ENCODE measurements at places on chromosomes 7 and 10.

DNA sequence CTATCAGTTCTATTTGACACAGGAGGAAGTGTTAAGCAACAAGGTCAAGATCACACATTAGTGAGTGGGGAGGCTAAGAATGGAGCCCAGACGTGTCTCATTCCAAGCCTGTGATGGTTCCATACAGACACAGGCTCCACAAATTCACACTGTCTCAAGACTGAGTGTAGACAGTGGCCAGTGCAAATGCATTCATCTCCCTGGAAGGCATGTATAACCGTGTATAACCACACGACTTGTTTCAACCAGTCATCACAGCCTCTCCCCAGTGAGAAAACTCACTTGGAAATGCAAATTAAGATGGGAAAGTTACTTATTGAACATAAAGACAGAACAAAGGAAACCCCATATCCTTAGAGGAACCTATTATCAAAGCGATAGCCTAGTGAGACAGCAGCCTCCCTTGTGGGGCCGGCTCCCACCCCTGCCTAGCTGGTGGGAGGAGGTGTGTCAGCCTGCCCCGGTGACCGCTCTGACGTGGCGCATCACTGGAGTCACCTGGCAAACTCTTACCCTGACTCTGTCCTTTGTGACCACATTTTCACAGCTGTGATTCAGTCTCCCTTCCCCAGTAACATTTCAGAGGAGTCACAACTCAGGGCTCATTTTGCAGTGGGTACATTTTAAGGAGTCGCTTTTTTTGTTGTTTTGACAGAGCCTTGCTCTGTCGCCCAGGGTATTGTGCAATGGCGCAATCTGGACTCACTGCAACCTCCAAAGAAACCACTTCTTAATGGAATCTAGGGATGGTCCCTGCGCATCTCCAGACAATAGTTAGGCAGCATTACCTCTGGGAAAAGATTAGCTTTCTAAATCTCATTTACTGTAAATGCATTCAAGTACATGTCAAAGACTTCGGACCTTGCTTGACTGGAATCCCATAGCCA is 126.6 kb upstream of the PARD3 start:
- DNase-seq, result no peak

DNA sequence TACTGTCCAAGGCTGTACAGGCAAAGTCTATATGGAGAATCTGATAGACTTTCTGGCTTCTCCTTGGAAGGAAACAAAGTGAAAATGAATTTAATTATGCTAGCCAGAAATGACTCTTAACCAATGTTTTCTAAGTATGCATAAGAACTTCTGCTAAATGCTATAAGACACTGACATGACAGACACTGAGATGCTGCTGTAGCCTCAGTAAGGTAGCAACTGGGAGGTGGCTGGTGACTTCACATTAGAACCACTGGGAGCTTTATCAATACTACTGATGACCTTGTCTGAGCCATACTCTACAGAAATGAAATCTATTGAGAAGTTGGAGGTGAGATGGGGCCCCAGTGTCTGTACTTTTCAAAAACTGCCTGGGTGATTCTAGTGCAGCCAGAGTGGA is 188.6 kb downstream of the ZNF365 start:
- DNase-seq, result no peak

DNA sequence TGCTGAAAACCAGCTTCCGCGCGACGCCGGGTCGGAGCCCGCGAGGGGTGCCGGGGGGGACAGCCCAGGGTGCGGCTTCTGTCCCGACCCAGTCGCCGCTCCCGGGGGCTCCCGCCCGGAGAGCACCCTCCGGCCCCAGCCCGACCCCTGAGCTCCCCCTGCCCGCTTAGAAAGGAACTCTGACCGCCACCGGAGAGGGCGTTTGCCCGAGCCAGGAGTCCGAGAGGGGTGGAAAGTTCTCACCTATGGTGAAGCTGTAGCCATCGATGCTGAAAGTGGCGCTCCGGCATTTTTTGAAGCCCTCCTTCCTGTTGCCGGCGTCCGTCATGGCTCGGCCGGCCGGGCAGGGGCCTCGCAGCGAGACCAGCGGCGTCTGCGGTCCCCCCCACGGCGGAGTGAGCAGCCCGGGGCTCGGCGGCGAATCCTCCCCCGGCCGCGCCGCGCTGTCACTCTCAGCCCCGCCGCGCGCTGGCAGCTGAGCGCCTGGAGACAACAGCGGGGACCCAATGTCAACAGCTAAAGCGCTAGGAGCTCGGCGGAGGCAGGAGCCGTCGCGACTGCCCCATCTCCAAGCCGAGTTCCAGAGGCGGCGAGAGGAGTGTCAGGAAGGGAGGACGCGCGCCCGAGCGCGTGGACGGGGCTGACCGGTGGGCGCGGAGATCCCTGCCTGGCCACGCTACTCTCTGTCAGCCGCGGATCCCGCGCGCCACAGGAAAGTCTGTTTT is 191.6 kb downstream of the LSM5 start:
- DNase-seq, result peak; percentile 61

- DNase-seq, result no peak
These were observed 189.9 kb downstream of the PPP1R9A start for GRCh38 chr7:95097291-95097690.

DNA sequence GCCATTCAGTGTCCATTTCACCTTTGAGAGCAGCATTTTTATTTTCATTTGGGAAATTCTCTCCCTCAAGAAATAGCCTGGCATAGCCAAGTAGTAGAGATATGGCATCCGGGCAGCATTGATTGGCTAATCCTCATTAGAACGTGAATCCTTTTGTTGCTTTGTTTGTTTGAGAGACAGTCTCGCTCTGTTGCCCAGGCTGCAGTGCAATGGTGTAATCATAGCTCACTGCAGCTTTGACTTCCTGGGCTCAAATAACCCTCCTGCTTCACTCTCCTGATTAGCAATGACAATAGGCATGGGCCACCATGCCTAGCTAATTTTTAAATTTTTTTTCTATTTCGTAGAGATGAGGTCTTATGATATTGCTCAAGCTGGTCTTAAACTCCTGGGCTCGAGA is 1174.9 kb upstream of the AUTS2 start:
- DNase-seq, result no peak

GRCh38 chr10:42933448-42934340 is 143.2 kb upstream of the RET start:
- DNase-seq, result no peak

DNA sequence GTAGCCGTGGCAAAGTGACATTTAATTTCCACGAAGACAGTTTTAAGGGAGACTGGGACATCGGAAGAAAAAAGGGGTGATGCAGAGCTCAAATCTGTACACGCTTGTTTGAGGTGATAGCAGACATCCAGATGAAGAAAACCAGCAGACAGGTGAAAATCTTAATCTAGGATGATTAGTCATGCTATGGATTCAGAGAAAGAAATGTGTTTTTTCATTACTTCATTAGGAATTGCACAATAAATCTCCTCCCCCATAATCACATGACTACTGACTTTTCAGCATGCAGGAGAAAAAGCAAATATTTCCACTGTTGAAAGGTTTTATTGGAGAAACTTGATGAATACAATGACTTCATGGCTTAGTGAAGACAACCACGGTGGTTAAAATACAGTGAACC is 2.5 kb downstream of the NUDT5 start:
- no peak for DNase-seq

DNA sequence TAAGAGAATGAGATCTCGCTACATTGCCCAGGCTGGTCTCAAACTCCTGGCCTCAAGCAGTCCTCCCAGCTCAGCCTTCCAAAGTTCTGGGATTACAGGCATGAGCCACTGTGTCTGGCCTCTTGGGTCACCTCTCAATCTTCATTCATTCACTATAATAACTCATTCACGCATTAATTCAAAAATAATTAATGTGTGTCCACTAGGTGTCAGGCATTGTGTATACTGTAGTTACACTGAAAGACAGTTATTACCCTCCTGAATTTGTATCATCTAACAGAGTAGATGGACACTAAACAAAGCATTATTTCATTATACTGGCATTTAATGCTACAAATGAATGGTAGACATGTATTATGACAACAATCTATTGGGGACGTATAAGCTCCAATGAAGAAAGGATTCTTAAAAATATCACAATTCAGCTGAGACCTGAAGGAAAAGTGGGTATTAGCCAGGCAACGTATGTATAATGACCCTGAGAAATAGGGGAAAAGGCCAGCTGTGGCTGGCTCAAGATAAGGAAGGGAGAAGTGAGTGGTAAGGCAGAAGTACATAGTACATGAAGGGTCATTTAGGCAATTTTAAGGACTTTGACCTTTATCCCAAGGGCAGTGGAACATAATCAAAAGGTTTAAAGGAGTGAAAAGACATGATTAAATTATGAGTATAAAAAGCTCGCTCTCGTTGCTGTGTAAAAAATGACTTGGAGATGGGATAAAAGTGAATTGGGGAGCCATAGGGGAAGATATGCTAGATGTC is 150.7 kb downstream of the BTAF1 start:
- DNase-seq, result peak; percentile 37

- peak; percentile 55 for DNase-seq
These were observed 253.7 kb upstream of the PITRM1 start for GRCh38 chr10:3426190-3426845.

DNA sequence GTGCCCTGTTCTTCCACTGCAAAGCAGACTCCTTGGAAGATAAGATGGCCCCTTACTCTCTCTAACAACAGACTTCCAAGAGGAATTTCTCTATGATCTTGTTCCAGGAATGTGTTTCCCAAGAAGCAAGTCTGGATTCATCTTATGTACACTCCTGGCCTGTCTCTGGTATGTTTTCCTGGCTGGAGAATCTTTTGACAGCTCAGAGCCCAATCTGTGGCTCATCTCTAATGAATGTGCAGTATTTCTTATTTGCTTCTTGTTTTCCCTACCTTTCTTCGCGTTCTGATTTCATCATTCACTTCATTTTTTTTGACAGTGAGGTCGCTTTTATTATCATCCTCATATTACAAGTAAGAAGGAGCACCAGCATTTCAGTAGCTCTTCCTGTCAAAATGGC is 53.0 kb upstream of the PITRM1 start:
- no peak for DNase-seq

DNA sequence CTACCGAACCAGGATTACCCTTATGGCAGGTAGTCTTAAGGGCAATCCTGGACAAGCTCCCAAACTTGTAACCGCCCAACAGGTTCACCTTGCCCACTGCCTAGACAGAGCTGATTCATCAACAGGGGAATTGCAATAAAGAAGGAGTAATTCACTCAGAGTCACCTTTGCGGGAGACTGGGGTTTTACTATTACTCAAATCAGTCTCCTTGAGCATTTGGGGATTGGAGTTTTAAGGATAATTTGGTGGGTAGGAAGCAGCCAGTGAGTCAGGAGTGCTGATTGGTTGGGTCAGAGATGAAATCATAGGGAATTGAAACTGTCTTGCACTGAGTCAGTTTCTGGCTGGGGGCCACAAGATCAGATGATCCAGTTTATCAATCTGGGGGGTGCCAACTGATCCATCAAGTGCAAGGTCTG is 25.3 kb downstream of the HK1 start:
- no peak for DNase-seq

DNA sequence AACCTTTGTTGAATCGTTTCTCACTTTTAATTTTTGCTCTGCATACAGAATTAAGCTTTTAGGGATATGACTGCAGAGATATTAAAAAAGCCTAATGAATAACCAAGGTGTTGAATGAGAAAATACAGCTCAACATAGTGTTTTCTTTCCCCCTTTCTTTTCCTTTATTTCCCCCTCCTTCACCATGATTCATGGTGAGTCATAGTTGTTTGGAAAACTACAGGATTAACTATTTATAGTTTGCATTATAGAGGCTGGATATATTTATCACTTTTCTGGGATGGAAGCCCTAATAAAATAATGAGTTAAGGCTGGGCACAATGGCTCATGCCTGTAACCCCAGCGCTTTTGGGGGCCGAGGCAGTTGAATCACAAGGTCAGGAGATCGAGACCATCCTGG is 115.0 kb downstream of the DNAJB9 start:
- DNase-seq, result no peak

- DNase-seq, result no peak
These were observed 24.3 kb upstream of the DNAJB12 start for GRCh38 chr10:72379062-72379461.

GRCh38 chr7:113143486-113144257 is 25.3 kb upstream of the SMIM30 start:
- no peak for DNase-seq

DNA sequence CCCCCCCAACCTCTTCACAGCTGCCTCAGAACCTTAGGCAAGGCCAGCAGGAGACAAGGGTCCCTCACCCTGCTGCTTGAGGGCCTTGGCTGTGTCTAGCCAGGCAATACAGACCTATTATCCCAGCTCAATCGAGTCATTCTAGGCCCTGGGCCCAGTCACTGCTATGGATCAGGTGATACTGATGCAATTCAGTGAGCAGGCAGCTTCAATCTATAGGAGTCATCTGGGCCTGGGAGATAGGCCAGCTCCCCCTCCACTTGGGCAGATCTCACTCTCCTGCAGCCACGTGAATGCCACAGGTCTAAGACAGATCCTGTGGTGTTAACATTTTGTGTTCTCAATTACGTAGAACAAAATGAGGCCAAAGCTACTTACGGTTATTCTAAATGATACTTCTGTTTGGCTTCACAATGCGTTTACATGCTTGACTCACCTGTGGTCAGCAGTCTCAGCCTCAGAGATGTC is 68.0 kb upstream of the LRRC4 start:
- no peak for DNase-seq

GRCh38 chr10:92644921-92645320 is 44.8 kb upstream of the HHEX start:
- DNase-seq, result no peak

DNA sequence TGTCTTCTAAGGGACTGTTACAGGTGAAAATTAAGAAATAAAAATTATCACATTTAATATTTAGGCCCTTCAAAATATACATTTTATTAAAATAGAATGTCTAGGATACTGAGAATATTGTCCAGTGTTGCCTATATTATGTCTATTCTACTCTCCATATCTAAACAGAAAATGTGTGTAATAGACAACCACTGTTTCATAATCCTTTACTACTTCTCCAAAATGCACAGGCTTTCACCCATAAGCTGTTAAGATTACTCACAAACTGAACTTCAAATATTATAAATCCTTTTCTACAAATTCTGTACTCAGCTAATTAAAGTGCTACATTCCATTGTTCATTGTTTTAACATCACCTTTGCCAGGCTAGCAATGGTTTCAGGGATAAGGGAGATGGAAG is 56.7 kb upstream of the TFEC start:
- DNase-seq, result no peak

- peak; percentile 95 for DNase-seq
These were observed 2.2 kb downstream of the TRIL start for GRCh38 chr7:28955718-28956607.

- DNase-seq, result no peak
These were observed 170.1 kb upstream of the SEMA3A start for GRCh38 chr7:84364708-84365107.

- peak; percentile 93 for DNase-seq
These were observed 41.1 kb upstream of the PRKAR1B start for GRCh38 chr7:767941-768731.

- DNase-seq, result no peak
These were observed 50.1 kb downstream of the COL1A2 start for GRCh38 chr7:94444813-94445212.

- DNase-seq, result no peak
These were observed 253.5 kb downstream of the MALRD1 start for GRCh38 chr10:19302117-19302516.

DNA sequence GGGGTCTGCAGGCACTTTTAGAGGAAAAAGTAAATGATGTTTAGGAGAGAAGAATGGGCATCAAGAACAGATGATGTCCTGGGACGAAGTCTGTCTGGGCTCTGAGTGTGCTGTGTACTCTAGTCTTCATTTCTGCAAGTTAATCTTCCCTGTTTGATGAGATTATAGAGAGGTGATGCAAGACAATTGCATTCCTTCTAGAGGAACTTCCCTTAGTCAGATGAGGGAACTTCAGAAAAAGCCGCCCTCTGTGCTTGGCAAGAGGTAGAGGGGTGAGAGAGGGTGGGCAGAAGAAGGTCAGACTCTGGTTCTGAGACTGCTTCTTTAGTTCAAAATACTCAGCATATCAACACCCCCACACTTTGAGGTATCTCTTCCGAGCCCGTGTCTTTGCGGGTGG is 797.9 kb downstream of the LRMDA start:
- DNase-seq, result no peak
